Activated CD4-positive, alpha-beta memory T cell treated with anti-CD3 and anti-CD28 coated beads, Interleukin-2, amount 10 ng/mL, durations not matched to agents 7 days and 5 days (primary cell): ENCODE measurements at places on chromosomes 12 and 14.

DNA sequence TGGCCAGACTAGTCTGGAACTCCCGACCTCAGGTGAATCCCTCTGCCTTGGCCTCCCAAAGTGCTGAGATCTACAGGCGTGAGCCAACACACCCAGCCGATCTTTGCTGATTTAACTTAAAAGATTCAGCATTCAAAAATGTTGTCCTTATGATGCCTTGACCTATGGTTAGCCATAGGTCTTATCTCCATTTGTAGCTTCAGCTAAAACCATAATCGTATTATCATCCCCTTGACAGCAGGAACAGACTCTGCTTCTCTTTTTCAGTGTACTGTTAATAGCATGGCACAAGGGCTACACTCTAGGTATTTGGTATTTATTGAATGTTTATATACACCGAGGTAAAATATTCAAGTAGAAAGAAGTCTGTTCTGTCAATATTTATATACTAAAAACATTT lies 15.3 kb downstream of the CCDC62 start:
- DNase-seq = no peak

- no peak for DNase-seq
Observed at GRCh38 chr14:94165744-94166143, 8.4 kb upstream of the PPP4R4 start.

GRCh38 chr12:5177096-5177495 lies 133.4 kb downstream of the KCNA5 start:
- no peak for DNase-seq

DNA sequence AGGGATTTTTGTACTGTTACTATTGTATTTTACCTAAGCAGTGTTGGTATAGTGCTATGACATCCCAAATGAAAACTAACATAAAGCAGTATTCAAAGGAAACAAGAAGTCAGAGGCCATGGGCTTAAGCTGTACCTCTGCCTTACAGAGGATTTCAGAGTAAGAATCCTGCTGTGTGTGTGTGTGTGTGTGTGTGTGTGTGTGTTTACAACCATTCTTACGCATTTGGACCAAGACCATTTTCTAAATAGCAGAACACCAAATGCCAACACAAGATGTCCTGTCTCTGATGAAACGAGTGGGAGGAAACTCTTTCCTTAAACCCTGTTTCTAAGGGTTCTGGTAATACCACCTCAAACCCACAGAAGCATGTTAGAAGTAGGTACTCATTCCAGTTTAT lies 64.4 kb downstream of the PPP1R36 start:
- DNase-seq = no peak

- DNase-seq = no peak
Observed at GRCh38 chr14:42665083-42665482, 1058.4 kb downstream of the LRFN5 start.

GRCh38 chr14:95065411-95065810 lies 91.9 kb downstream of the DICER1 start:
- DNase-seq = no peak

DNA sequence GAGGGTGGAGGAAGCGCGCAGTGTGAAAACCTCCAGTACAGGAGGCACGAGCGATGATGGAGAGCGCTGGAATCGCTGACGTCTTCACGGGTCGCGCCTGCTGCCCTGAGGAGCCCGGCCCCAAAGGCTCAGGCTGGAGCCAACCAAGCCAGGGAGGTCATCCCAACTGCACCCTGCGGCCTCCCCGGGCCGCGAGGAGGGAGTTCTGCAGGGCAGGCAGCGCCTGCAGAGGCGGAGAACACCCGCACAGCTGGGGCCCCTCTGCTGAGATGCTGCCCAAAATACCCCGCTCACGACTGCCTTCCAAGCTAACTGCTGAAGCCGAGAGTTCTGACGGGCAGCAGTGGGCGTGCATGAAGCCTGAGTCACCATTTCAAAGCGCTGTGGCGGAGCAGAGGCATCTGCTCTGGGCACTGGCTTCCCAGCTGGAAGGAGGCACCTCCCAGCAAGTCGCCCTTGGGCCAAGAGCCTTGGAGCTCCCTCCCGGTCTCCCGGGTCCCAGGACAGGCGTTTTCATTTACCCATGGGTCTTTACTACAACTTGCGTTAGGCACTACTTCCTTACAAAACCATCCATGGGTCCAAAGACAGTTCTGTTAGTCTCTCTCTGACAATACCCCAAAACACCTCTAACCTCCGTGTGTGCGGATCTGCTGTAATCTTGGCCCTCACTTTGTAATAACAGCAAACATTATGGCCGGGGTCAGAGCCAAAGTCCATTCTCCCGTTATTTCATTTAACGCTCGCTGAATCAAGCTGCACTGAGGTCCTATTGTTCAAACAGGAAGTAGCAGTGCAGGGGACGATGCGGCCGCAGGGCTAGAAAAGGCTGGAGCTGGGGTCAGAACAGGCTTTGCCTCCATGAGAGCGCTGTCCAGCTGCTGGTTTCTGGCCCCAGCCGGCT lies 60.1 kb upstream of the RIMBP2 start:
- peak; percentile 32 for DNase-seq

GRCh38 chr12:118271770-118272417 lies 100.8 kb downstream of the TAOK3 start:
- DNase-seq = no peak

GRCh38 chr14:47261350-47261749 lies 414.1 kb downstream of the MDGA2 start:
- no peak for DNase-seq

- peak; percentile 22 for DNase-seq
Observed at GRCh38 chr14:21768116-21768874, 94.7 kb upstream of the OR4E1 start.

- no peak for DNase-seq
Observed at GRCh38 chr14:34038358-34039057, 87.6 kb upstream of the EGLN3 start.

- no peak for DNase-seq
Observed at GRCh38 chr12:71551529-71551928, 111.9 kb downstream of the LGR5 start.

DNA sequence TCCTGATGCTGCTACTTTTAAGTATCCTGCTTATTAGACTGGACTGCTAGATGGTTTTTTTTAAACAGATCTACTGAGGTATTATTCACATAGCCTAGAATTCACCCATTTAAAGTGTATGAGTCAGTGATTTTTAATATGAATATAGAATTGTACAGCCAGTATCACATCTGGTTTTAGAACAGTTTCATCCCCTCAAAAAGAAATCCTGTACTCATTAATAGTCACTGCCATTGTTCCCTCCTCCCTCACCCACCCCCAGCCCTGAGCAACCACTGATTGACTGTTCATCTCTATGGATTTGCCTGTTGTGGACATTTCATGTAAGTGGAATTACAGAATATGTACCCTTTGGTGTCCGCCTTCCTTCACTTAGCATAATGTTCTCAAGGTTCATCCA lies 98.4 kb downstream of the PPP2R5C start:
- DNase-seq = no peak

- no peak for DNase-seq
Observed at GRCh38 chr14:95711476-95712176, 2.3 kb downstream of the TCL1A start.

GRCh38 chr14:100826391-100827100 lies 628 bp downstream of the MEG3 start:
- DNase-seq = no peak

GRCh38 chr12:45909041-45909713 lies 81.2 kb downstream of the SCAF11 start:
- no peak for DNase-seq

DNA sequence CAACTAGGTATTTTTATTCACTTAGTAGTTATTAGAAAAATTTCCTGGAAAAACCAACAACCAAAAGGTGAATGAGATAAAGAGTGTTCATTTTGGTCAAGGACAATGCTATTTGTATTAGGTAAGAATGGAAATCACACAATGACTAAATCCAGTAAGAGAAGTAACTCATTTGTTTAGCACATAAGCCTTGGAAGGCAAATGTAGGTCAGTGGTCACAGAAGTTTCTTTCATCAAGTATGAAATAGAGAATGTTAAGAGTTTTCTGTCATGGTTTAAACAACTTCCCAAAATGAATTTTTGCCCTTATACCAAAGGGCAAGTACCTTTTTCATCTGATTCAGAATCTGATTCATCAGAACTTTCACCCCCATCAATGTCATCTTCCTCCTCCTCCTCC lies 101.7 kb downstream of the KIF21A start:
- no peak for DNase-seq

GRCh38 chr12:53221203-53222080 lies 10.6 kb downstream of the RARG start:
- DNase-seq = peak; percentile 66

DNA sequence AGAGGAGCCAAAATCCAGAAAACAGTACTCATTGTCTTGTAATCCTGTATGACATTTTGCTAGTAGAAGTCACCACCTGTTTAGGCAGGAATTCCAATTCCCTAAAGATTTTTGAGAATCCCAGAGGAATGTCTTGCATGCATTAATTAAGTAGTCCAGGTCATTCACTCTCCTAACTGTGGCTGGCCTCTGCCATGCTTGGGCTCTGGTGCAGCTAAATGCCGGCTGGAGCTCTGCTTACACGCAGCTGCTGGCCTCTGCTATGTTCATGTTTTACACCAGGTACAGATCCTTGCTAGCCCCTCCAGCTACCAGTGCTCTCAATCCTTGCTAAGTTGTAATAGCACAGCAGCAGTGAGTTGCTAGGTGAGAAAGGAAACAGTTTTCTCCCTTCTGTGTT lies 16.3 kb upstream of the HIF1A start:
- no peak for DNase-seq

DNA sequence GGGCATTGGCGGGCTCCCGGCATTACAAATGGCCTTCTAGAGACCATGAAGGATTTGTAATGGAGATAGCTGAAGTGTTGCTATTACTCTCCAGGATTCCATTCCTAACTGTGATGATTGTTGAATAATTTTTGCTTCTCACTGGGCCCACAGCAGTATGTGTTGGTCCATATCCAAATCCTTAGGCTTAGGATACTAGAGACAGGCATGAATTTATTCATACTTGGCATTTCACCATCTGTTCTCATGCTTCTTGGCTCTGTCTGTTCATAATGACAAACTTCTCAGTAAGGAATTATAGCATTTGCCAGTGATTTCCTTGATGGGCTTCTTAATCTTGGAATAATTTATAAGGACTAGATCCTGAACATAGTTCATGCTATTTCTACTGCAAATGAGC lies 832.9 kb downstream of the C12orf50 start:
- DNase-seq = no peak

DNA sequence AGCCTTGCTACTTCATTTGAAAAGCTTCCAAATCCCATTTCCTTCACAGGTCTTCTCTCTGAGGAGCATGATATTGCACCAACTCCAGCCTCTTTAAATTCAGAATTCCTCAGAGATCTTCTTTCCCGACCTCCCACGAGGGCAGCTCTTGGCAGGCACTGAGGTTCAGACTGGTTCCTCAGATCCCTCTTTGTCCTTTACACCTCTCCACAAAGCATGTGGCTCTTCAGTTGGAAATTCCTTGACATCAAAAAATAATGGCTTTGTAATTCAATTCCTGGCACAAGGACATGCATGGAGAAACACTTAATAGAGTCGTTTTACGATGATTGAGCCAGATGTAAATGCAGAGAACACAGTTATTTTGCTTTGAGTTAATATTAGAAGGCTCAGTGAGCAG lies 63.2 kb upstream of the TMX1 start:
- no peak for DNase-seq

- DNase-seq = no peak
Observed at GRCh38 chr12:97753332-97753731, 290.7 kb downstream of the RMST start.

- no peak for DNase-seq
Observed at GRCh38 chr12:49702676-49703215, 4.5 kb downstream of the FMNL3 start.

GRCh38 chr14:105147671-105148603 lies 20.6 kb downstream of the JAG2 start:
- DNase-seq = no peak

- no peak for DNase-seq
Observed at GRCh38 chr12:64478661-64479060, 26.7 kb downstream of the TBK1 start.

GRCh38 chr12:27336282-27336653 lies 3.6 kb downstream of the BMAL2 start:
- no peak for DNase-seq

DNA sequence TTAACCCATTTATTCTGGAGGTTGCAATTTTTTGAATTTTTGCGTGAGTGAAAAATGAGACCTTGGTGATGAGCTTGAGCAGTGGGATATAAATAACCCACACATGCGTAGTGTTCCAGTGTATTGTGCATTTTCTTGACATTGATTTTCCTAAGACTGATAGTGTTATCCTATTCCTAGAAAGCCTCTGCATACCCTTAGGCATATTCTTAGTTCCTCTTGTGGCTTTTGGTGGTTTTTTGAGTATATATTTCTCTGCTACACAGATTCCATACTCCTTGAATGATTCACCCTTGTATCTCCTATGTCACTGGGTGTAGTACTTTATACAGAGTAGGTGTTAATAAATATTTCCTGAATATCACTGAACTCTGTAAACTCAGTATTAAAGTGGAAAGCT lies 363.4 kb upstream of the PDE3A start:
- DNase-seq = no peak

DNA sequence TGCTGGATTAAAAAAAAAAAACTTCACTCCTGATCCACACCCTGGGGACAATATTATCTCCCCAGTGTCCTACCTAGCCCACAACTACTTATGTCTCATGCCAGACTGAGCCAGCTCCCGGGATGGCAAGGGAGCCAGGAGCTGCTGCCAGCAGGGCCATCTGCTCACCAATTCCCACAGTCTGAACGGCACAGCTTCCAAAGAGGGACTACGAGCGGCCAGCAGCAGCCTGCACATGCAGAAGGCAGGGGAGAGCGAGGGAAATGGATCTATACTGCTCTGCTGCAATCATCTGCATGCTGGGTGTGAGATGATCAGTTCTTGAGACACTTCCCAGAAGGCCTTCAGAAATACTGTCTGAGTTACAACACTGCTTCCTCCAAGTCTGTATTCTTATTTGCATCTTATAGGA lies 11.1 kb downstream of the SSH1 start:
- no peak for DNase-seq

GRCh38 chr12:2984698-2985097 lies 25.5 kb downstream of the TEAD4 start:
- no peak for DNase-seq

DNA sequence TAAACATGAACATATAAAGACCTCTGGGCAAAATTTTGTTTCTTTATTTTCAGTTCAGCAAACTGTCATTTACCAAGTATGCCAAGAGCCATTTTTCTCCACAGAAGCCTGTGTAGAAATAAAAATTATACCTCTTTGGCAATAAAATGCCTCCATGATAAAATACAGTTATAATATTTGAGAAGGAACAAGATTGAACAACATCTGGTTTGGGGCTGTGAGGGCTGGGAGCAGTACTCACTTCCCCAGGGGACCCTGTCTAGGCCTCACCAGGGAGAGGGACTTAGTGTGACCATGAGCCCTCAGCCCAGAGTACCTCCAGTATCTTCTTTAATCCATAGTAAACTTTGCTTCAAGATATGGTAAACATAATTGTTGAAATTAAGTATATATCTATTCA lies 65.1 kb downstream of the DAAM1 start:
- no peak for DNase-seq

- no peak for DNase-seq
Observed at GRCh38 chr12:5328669-5329517, 103.0 kb upstream of the NTF3 start.
